Body of pancreas (tissue), 4 donors: ENCODE measurements at places on chromosomes 4 and X. TPM values are rescaled to one million over a fixed set of nuclear protein-coding genes. Genes with fewer than 3 reads are reported as not detected.

Gene MAGEC3
- not detected for total RNA-seq

Gene SNX12
- total RNA-seq, result 20.0 TPM

Gene PAGE1
- total RNA-seq, result not detected

Gene NEUROG2
- total RNA-seq, result not detected

Gene GAGE2A
- not detected for total RNA-seq

Gene INTS6L
- total RNA-seq, result 6.9 TPM

Gene KLHL13
- total RNA-seq, result 3.0 TPM

Gene KIAA1210
- total RNA-seq, result not detected

Gene KLKB1
- 3.1 TPM for total RNA-seq

Gene PTCHD1
- total RNA-seq, result not detected

Gene DCLK2
- total RNA-seq, result 4.6 TPM

Gene TCEAL2
- 1.3 TPM for total RNA-seq

Gene TEC
- 2.1 TPM for total RNA-seq

Gene PPP4R3C
- total RNA-seq, result not detected

Gene SUV39H1
- 2.1 TPM for total RNA-seq

Gene F9
- not detected for total RNA-seq

Gene DNASE1L1
- 16.1 TPM for total RNA-seq
